ENCODE measurements at places on chromosomes 2 and 18. TPM values are rescaled to one million over a fixed set of nuclear protein-coding genes. Genes with fewer than 3 reads are reported as not detected.

DNA sequence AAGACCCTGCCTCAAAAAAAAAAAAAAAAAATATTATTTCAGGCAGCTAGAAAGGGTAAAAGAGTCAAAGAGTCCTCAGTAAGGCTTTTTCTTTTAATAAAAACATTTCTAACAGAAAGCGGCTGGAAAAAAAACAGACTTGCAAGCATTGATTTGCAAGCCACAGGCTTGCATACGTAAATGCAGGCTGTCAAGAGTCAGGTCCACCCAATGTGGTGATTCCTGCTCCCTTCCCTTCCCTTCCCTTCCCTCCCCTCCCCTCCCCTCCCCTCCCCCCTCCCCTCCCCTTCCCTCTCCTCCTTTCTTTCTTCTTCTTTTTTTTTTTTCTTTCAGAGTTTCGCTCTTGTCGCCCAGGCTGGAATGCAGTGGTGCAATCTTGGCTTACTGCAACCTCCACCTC lies 74.4 kb upstream of the GULP1 start:
- no peak for DNase-seq

DNA sequence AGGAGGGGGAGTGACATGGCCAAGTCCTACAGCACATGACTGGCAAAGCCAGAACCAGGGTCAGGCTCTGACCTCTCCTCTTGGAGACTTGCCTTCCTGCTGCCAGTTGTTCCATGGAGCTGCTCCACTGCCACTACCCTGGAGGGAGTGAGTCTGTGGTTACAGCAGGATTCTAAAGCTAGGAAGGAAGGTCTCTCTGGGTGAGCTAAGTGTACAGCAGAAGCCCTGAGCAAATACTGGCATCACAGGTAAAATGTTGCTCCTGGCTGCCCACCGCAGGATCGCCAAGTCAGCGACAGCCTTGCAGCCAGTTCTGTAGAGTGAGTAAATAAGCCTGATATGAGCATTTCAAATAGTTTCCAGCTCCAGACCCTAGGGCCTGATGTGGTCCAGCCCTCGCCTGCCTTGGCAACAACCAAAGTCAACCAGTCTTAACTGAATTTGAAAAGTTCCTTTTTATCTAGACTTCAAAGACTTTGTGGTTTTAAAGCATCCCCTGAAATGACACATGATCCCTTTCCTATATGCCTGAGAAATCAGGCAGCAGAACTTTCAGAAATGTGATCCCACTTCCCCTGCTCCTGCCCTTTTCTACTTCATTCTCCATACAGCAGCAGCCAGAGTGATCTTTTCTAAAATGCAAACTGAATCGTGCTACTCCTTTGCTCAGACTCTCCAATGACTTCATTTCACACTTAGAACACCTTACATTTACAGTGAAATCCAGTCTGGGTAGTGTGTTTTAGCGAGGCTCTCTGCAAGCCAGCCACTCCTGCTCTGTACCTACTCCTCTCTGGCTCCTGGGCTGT lies 114.3 kb downstream of the MGAT5 start:
- no peak for DNase-seq

- DNase-seq: peak; percentile 12
Observed at GRCh38 chr2:54387059-54387991, 68.8 kb upstream of the SPTBN1 start.

GRCh38 chr2:107006836-107007235 lies 120.9 kb upstream of the ST6GAL2 start:
- no peak for DNase-seq

DNA sequence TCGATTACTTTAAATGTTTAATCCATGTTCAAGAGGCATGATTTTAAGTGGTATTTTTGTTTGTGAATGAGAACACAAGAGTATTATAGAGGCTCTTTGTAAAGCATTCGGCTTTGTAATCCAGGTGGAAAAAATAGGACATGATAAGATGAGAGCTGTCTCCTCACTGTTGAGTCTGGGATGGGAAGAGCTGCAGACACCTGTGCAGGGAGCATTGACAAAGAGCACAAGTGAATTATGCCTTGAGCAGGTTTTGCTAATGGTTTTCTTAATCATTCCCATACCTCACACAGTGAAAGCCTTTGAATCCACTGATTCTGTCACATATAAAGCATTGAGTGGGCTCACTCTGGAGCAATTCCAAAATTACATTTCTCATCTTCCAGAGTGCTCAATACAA lies 9.6 kb downstream of the COL6A3 start:
- no peak for DNase-seq

The NBEAL1 gene
- total RNA-seq: 107 TPM

The MTHFD2 gene
- 42.2 TPM for total RNA-seq

DNA sequence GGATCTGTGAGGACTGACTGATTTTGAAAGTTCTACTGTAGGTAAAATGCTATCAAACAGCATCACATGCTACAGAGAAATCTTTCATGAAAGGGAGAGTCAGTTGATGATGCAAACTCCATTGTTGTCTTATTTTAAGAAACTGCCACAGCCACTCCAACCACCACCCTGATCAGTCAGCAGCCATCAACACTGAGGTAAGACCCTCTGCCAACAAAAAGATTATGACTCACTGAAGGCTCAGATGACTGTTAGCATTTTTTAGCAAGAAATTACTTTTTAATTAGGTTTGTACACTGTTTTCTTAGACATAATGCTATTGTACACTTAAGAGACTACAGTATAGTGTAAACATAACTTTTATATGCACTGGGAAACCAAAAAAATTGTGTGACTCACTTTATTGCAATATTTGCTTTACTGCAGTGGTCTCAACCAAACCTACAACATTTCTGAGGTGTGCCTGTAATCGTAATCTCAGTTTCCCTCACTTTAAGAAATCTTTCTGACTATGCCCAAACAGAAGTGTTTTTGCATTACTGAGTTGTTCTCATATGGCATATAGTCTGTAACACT lies 42.8 kb downstream of the METTL8 start:
- DNase-seq: no peak

DNA sequence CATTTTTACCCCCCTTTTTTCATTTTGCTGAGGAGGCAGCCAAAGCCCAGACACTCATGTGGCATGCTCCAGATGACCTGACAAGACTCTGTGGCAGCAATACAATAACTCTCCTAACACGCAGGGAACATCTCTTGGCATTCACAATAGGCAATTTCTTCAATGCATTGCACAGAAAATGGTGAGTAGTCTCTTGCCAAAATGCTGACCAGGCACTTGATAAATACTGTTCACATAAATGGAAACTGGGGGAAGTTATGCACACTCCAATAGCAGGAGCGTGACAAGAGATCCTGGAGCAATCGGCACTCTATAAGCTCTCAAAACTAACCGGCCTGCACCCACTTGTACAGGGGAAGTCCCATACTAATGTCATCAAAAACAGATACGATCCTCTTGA lies 66.3 kb downstream of the NBAS start:
- no peak for DNase-seq

The GKN1 gene
- not detected for total RNA-seq

- no peak for DNase-seq
Observed at GRCh38 chr18:615092-615521, 18.3 kb downstream of the CLUL1 start.

DNA sequence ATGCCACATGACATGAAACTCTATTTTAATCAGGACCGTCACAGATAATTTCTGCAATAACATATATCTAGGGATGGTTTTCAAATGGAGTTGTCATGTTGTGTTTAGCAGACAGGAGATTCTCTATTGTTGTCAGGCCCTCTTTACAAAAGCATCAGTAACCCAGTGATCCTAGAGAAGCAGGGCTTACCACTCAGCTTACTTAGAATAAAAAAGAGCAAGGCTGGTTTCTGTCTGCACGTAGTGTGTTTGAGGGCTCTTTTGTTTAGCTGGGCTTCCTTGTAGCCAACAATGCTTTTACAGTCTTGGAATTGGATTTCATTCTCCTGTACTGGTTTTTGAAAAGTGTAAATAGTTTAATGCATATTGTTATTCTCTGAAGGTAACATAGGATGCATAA lies 210.5 kb upstream of the NRP2 start:
- DNase-seq: no peak

DNA sequence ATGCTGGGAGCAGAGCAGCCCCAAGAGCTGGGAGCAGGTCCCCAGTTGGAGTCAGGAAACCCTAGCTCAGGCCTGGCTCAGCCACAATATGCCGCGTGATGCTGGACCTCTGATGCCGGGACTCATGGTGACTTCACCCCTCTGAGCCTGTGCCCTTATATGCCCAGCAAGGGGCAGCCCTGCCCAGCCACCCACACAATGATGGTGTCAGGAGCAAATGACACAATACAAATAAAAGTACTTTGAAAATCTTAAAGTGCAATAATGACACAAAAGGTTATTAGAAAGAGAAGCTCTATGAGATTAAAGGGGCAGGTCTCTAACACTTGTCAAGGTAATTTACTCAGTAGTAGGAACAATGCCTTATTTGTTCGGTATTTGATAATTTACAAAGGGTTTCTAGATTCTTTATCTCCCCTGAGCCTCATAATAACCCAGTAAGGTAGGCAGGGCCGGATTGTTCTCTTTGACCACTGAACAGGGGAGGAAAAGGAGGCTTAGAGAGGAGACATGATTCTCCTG lies 18.3 kb upstream of the KIF3C start:
- no peak for DNase-seq

- DNase-seq: peak; percentile 87
Observed at GRCh38 chr2:43127208-43127940, 99.0 kb downstream of the ZFP36L2 start.

DNA sequence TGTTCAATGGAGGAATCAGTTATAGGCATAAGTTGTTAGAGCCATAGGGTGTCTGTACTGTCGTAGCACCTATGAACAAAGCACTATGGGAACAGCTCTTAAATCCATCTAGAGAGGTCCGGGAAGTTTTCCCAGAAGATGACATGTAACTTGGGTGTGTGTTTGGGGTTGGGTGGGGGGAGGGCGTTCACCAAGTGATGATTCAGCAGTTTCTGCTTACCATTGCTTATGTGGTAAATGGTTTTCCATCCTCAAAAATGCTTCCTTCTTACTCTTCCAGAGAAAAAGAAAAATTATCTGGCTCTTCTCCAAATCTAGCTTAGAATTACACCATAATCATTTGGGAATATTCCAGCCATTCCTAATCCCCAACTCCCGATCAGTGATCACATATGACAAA lies 361.1 kb upstream of the ZNF521 start:
- DNase-seq: no peak

The PTPN4 gene
- total RNA-seq: 23.1 TPM

The MAT2A gene
- total RNA-seq: 229 TPM

The DIPK1C gene
- total RNA-seq: 0.14 TPM

The GREB1 gene
- total RNA-seq: 2.5 TPM

The ARHGEF33 gene
- total RNA-seq: 0.29 TPM
